ENCODE measurements at places on chromosomes 5 and 9. TPM values are rescaled to one million over a fixed set of nuclear protein-coding genes. Genes with fewer than 3 reads are reported as not detected.

DNA sequence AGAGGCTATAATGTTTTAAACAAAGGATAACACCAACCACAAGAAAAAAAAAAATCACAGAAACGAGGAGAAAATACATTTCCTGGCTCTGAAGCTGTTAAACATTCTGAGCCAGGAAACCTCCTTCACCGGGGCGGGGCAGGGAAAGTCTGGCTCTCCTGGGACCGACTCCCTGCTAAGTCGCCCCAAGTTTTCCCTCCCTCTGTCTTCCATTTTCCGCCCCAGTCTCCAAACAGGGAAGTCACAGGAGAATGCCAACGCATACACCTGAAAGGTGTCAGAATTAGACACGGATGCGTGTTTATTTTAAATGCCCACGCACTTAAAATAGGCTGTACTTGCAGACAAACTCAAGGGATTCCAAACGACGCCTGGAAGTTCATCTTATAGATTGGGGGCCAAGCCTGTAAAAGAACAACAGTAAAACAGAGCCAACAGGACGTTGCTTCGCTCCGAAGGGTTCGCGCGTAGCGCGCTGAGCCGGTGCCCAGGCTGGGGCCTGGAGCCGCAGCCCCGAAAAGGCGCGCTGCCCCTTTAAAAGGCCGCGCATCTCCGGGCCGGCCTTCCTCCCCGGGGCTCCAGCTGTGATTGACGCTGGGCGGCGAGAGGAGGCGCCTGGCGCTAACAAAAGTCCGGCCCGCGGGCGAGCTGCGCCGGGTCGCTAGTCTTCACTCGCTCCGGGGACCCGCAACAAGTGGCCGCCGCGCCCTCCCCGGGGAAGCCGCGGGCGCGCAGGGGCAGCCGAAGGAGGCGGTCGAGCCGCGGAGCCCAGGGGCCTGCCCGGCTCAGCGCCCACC, at the start of gene FBXL7:
Gene FBXL7 (plus strand): TSS at position 653 of the 797 bp plus-strand sequence.
- peak; percentile 93 for DNase-seq

- no peak for DNase-seq
These were observed 240.1 kb downstream of the DENND1A start for GRCh38 chr9:123689701-123690428.

GRCh38 chr5:35671541-35672295, 54.1 kb downstream of the SPEF2 start:
- no peak for DNase-seq

- peak; percentile 76 for DNase-seq
These were observed 35.8 kb downstream of the GSN start for GRCh38 chr9:121303456-121304451.

- DNase-seq, result no peak
These were observed 33.4 kb upstream of the ANXA1 start for GRCh38 chr9:73118286-73118685.

GRCh38 chr5:52995095-52995494, 5.9 kb downstream of the ITGA2 start:
- DNase-seq, result no peak

GRCh38 chr5:159345336-159345735, 15.0 kb upstream of the IL12B start:
- DNase-seq, result no peak

GRCh38 chr5:130064484-130064883, 160.2 kb downstream of the CHSY3 start:
- no peak for DNase-seq

DNA sequence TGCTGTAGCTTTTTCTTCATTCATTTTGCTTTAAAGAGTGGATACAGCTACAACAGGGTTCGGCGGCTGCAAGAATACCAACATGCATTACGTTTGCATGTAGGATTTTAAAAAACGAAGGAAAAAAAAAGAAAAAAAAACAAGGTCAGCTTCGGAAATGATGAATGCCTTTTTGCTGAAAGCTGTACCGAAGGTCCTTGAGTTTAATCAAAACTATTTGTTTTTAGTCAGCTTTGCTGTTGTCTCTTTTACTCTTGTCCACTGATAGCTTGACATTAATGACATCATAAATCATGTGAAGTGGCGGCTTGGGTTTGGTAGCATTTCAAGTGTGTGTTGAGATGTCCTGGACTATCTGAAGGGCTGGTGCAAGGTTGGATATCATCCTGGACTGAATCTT, 779.1 kb downstream of the NR2F1-AS1 start:
- no peak for DNase-seq

Gene BAAT
- total RNA-seq, result 0.09 TPM

Gene PCSK5
- 84.2 TPM for total RNA-seq

Gene SARDH
- total RNA-seq, result 1.8 TPM
